ENCODE measurements at places on chromosomes 6 and 20.

DNA sequence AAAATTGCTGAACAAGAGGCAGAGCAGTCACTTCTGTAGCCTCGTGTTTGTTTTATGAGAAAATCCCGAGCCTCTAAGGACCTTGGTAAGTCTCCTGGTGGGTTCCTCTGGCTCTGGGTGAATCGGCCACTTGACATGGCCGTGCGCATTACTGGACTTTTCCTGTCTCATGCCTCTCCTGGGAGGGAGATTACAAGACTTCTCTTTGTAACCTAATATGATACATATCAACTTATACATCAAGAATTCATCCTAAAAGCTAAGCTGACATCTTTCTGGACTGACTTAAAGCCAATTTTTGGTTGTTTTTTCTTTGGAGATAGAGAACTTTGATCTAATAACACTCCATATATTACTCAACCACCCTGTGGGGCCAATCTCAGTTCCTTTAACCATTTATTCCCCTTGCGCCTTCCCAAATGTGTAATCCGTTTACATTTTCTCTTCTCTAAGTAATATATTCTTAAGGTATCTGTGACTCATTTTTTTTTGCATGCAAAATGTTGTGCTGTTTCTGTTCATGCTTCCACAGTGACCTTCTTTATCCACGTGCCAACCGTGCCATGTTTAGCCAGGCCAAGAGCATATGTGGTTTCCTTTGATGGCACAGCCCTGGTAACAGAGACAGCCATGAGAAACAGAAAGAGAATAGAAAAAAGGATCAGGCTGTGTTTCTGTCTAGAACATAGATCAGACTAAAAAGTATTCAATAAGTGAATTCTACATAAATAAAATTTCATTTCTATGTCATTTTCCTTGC is 47.5 kb upstream of the JAG1 start:
- peaks cover 20% of the 10 kb centered on the region for H3K27me3 ChIP-seq
- H3K36me3 ChIP-seq, result no peaks in the 10 kb centered on the region
- H3K27ac ChIP-seq, result no peak overlapping the region
- no peak overlapping the region for H3K4me3 ChIP-seq
- H3K4me1 ChIP-seq, result no peaks in the 10 kb centered on the region

- no peak overlapping the region for H3K27ac ChIP-seq
- H3K4me1 ChIP-seq, result no peaks in the 10 kb centered on the region
- H3K4me3 ChIP-seq, result no peak overlapping the region
- no peak for DNase-seq
- H3K27me3 ChIP-seq, result peaks cover 27% of the 10 kb centered on the region
Observed at GRCh38 chr6:134698228-134698627, 251.7 kb downstream of the ALDH8A1 start.

GRCh38 chr6:41638002-41638934 is at the start of gene MDFI:
TSS of gene MDFI (plus strand) at chr6:41638468. CDS start at chr6:41638750, 282 bp downstream.
- H3K4me3 ChIP-seq, result no peak within 1 kb of the TSS
- H3K27me3 ChIP-seq, result peaks cover 57% of the 10 kb centered on the region
- H3K36me3 ChIP-seq, result peaks cover 2% of the 10 kb centered on the region
- no peak for DNase-seq

GRCh38 chr20:55255016-55255415 is 750.3 kb downstream of the CBLN4 start:
- H3K4me1 ChIP-seq, result no peaks in the 10 kb centered on the region
- H3K4me3 ChIP-seq, result no peak overlapping the region
- DNase-seq, result no peak
- no peak overlapping the region for H3K27ac ChIP-seq
- H3K36me3 ChIP-seq, result no peaks in the 10 kb centered on the region
- H3K27me3 ChIP-seq, result no peaks in the 10 kb centered on the region

GRCh38 chr6:136628996-136629395 is 78.8 kb upstream of the MAP7 start:
- no peak for DNase-seq
- H3K27me3 ChIP-seq, result no peaks in the 10 kb centered on the region
- H3K36me3 ChIP-seq, result peaks cover 33% of the 10 kb centered on the region

DNA sequence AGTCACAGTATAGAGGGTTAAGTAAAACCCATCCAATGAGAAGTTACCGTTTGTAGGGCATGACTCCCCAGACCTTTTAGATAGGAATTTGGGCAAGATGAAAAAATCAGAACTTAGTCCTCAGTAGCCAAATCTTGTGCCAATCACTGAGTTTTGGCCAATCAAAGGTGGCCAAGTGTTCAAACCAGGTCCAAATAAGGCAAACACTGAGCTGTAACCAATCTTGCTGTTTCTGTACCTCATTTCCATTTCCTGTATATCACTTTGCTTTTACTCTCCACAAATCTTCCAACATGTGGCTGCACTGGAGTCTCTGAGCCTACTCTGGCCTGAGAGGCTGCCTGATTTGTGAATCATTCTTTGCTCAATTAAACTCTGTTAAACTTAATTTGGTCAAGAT is 81.8 kb upstream of the GPR6 start:
- H3K27me3 ChIP-seq, result peaks cover 13% of the 10 kb centered on the region
- no peak for DNase-seq
- H3K27ac ChIP-seq, result no peak overlapping the region
- no peak overlapping the region for H3K4me3 ChIP-seq

GRCh38 chr6:136763716-136764516 is 28.4 kb downstream of the MAP3K5 start:
- no peaks in the 10 kb centered on the region for H3K27me3 ChIP-seq
- DNase-seq, result no peak
- peak overlapping the region; percentile 73 for H3K27ac ChIP-seq
- H3K4me1 ChIP-seq, result peaks cover 76% of the 10 kb centered on the region
- H3K36me3 ChIP-seq, result peaks cover 1% of the 10 kb centered on the region

- peaks cover 7% of the 10 kb centered on the region for H3K4me1 ChIP-seq
- H3K36me3 ChIP-seq, result no peaks in the 10 kb centered on the region
- peaks cover 17% of the 10 kb centered on the region for H3K27me3 ChIP-seq
- no peak for DNase-seq
Observed at GRCh38 chr20:31485450-31486339, 10.6 kb downstream of the REM1 start.
